Stimulated activated naive CD4-positive, alpha-beta T cell treated with Interleukin-2 at 50 U/mL for 16 hours (primary cell): ENCODE measurements at places on chromosomes 4 and X.
A peak's percentile ranks its signal among the peaks of the same experiment; 100 is the strongest.

- no peak for DNase-seq
These were observed 51.8 kb upstream of the TRAM1L1 start for GRCh38 chr4:117137145-117137544.

DNA sequence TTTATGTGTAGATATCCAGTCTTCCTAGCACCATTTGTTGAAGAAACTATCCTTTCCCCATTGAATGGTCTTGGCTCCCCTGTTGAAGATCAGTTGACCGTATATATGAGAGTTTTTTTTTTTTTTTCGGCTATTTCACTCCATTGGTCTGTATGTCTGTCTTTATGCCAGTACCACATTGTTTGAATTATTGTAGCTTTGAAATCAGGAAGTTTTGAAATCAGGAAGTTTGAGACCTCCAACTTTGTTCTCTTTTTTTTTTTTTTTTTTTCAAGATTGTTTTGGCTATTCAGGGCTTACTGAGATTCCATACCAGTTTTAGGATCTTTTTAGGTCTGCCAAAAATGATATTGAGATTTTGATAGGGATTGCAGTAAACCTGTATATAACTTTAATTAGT, 4.3 kb upstream of the SCD5 start:
- no peak for DNase-seq

DNA sequence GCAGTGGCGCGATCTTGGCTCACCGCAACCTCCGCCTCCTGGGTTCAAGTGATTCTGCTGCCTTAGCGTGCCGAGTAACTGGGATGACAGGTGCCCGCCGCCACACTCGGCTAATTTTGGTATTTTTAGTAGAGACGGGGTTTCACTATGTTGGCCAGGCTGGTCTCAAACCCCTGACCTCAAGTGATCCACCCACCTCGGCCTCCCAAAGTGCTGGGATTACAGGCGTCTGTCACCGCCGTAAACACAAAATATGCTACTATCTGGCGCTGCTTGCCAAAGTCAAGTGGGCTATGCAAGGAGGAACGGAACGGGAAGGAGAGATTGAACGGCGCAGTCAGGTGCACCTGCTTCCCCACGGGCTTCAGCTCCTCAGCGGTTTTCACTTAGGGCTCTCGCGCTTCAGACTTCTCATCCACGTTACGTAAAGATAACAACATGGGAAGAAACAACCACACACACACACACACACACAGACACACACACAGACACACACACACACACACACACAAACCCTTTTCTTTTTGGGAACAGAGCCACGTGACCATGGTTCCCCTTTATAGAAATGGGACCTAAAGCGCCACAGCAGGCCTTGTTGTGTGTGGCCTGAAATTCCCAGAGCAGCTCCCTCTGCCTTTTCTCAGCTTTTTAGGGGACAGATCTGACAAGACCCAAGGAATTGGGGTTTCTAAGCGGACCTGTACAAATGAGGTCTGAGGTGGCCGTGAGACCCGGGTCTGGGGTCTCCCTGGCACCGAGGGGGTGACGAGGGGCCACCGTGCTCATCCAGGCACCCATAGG, 1.5 kb downstream of the P2RY8 start:
- DNase-seq: peak; percentile 75

GRCh38 chrX:68503836-68504636, 5.2 kb downstream of the YIPF6 start:
- peak; percentile 65 for DNase-seq

DNA sequence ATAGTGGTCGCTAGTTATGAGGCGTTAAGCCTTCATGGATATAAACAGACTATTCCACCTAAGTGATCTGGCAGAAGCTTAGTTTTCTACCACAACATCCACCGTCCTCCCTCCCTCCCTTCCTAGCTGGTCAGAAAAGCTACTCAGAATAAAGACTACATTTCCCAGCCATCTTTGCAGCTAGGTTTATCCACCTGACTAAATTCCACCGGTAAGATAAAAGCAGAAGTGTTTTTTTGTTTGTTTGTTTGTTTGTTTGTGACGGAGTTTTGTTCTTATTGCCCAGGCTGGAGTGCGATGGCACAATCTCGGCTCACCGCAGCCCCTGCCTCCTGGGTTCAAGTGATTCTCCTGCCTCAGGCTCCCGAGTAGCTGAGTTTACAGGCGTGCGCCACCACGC, 44.3 kb downstream of the HELT start:
- DNase-seq: no peak

DNA sequence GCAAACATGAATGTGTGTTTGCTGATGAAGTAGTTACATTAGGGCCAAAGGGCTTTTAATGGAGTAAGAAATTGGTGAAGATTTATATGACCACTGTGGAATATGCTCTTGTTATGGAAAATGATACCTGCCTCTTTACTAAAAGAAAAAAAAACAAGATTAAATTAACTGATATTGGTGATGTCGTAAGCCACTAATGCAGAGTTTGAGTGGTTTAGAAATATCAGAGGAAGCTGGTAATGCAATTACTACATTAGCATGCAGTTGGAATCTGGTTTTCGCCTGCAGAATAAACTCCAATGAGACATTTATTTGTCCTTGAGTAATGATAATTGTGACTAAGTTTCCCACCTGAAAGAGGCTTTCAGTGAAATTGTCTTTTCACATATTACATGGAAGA, 597.9 kb downstream of the GALNTL6 start:
- DNase-seq: no peak

- no peak for DNase-seq
These were observed 47.2 kb downstream of the FAM114A1 start for GRCh38 chr4:38914854-38915253.
